ENCODE measurements at places on chromosomes 1 and 21.

- DNase-seq, result no peak
Observed at GRCh38 chr1:165317612-165318011, 38.9 kb downstream of the LMX1A start.

DNA sequence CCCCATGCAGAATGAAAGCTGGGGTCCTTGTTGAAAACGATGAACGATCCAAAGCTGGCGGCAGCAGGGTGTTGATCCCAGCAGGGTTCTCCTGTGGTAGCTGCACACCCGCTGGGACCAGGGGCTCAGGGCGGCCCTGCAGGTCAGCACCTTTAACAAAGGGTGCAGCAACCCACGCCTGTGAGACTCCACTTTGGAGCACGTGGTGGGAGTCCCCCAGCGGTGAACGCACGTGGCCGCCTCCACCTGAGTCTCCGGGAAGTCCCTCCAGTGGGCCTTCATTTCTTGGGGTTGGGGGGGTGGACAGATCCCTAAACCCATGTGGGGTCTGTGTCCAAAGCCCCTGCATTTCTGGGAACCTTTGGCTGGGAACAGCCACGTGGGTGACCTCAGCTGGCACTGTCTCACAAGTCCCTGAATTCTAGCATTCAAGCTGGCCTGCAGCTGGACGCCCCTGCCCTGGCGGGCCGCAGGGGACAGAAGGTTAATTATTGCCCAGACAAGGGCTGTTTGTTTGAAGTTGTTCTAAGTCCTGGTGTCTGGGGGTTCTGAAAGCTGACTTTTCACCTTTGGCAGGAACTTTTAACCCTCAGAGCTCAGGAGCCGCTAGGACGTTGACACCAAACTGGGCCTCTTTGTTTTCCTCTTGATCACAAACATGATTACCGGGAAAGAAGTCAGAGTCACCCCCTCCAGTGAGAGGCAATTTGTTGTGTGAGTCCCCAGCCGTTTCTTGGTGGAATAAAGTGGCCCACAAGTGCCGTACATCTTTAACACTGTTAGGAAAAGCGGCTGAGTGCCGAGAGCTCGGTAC is 64.5 kb downstream of the COL18A1 start:
- DNase-seq, result no peak

DNA sequence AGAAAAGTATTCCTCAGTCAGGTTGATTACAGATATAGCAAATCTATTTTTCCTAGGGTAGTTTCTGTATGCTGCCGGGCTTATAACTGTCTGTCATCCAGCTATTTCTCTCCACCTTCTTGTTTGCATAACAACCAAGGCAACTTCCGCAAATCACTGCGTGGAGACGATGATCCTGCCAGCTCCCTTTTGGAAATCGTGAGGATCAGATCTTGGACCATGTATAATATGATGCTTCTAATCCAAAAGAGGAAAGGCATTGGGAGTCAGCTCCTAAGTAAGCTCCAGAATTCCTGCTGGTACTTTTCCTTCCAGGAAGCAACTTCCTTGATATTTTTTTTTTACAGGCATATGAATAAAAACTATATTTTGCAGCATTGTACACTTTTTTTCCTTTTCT is 445 bp upstream of the RGS4 start:
- no peak for DNase-seq

DNA sequence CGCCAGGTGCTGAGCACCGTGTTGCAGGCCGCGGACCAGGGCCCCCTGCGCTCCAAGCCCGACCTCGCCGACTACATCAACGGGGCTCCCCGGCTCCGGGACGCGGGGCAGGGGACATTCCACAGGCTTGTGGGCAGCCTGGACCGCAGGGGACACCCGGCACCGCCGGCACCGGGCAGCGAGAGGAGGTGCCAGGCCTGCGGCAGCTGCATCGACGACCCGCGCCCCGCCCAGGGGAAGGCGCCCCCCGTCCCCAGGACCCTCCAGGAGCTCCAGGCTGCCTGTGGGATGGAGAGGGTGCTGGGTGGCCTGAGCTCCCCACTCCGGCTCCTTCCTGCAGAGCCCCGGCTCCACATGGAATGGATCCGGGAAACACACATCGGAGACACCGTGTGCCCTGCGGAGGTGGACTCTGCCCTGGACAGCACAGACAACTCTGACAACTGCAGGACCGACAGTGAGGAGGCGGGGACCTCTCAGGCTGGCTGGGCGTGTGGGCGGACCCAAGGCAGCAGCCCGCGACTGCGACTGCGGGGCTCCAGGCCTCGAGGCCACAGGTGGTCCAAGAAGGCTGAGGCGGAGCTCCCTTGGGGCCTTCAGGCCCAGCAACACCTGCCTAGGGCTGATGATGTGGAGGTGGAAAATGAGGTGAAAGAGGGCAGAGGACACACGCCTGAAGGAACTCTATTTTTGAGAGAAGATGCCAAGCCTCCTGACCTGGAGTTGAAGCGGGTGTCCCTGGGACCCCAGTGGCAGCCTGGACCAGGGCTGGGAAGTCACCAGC is 22.8 kb downstream of the KIAA1614 start:
- no peak for DNase-seq

DNA sequence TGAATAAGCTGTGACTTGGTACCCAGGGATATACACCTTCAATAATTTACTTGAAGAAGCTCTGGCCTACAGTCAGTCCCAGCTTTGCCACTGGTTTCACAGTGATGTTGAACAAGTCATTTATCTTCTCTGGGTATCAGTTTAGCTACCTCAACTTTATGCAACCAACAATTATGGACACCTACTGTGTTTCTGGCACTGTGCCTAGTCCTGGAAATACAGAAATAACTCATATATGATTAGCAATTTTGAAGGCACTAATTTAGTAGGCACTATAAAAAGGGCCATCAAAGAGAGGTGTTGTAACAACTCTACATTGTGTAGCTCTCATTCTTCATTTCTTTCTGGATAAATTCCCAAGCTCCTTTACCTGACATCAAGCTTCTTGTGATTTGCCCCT is 88.6 kb upstream of the SPATA6 start:
- DNase-seq, result no peak

Measured in activated naive CD8-positive, alpha-beta T cell treated with anti-CD3 and anti-CD28 coated beads, Interleukin-2, amount 50 U/mL, for 16 hours (primary cell).